Activated CD8-positive, alpha-beta memory T cell treated with anti-CD3 and anti-CD28 coated beads, Interleukin-2, amount 10 ng/mL, durations not matched to agents 7 days and 5 days (primary cell): ENCODE measurements at places on chromosomes 7 and 10. TPM values are rescaled to one million over a fixed set of nuclear protein-coding genes. Genes with fewer than 3 reads are reported as not detected.

The FASTK gene
- total RNA-seq: 79.5 TPM

The SFRP4 gene
- total RNA-seq: not detected

The RBM48 gene
- 18.5 TPM for total RNA-seq

The CACNB2 gene
- not detected for total RNA-seq

The CRTAC1 gene
- total RNA-seq: not detected

The SSC4D gene
- total RNA-seq: 0.23 TPM

DNA sequence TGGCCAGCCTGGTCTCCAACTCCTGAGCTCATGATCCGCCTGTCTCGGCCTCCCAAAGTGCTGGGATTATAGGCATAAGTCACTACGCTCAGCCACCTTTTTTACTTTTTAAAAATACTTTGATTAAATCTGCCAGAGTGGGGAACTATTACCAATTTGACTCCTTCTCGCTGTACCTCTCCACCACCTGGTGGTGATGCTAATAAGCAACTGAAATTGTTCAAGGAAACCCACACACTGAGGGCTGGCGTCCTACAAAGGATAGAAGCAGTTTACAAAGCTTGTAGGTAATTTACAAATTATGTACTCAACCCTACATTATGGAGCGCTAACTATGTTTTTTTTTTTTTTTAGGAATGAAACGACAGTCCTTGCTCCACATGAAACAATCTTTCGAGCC is 111.1 kb downstream of the CPED1 start:
- no peak for DNase-seq

DNA sequence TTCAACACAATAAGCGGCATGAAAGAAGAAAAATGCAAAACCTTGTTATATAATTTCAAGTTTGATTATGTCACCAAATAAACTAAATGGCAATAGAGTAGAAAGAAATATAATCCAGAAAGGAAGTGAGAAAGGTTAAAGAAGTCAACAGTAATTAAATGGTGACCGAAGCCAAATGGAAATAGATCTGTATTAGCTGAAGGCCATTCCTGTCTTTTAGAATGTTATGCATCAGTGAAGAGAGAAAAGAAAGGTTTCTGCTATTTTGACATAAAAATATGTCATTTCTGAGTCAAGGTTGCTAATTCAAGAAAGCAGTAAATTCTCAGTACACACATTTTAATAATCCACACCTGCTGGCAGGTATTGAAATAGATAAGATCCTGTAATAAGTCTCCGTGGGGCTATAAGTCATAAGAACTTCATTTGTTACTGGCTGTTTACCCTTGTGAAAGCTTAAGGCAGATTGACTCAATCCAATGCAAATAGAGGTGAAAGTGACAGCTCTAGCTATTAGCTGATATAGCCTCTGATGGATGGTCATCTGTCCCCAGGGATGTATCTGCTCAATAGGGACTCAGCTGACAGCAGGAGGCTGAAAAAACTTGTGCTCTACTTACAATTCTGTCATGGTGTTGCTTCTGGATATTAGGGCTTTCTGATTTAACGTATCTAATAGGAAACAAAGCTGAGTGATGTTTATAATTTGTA is 152.1 kb downstream of the FZD1 start:
- no peak for DNase-seq

DNA sequence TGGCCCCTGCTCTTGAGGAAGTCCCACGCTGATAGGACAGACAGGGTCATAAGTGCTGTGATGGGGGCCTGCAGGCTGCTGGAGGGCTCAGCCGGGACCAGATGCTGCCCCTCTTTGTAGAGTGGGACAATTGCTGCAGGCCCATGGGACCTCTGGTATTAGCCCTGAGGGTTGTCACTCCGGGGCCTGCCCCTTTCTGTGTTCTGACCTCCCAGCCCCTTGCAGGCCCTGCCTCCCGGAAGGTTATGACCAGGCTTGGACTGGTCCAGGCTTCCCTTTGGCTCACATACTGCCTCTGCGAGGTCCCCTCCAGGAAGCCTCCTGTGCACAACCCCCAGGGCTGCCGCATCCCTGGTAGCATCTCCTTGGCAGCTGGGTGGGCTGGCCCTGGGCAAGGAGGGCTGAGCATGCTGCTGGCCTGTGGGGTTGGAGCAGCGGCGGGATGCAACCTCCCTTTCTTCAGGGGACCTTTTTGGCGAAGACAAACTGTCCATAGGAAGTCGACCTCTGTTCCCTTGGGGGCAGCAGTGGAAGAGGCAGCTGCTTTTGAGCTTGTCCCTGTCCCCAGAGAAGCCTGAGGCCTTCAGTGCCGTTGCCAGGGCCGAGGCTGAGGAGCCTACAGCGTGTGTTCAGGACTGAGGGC is 8.8 kb downstream of the LIMK1 start:
- DNase-seq: no peak

GRCh38 chr7:7812112-7812511 is 93.7 kb upstream of the RPA3 start:
- DNase-seq: no peak

- DNase-seq: no peak
Measured at GRCh38 chr7:113289140-113289740, 170.9 kb upstream of the SMIM30 start.

DNA sequence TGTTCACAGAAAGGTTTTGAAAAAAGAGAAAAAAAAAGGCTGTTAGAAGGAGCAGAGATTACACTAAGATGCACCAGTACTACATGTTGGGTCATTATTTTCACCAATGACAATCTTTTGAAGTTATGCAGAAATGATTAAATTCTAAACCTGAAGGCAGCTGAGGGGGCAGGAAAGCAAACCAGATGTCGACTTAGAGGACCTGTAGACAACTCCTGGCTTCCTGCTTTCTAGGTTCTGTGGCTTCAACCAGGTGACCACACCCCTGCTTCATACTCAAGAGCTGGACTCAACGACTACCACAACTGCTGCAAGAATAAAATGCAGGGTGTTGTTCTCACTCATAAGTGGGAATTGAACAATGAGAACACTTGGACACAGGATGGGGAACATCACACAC is 30.0 kb downstream of the MYOF start:
- DNase-seq: peak; percentile 79

- no peak for DNase-seq
Measured at GRCh38 chr7:6558837-6559236, 7.6 kb upstream of the GRID2IP start.

DNA sequence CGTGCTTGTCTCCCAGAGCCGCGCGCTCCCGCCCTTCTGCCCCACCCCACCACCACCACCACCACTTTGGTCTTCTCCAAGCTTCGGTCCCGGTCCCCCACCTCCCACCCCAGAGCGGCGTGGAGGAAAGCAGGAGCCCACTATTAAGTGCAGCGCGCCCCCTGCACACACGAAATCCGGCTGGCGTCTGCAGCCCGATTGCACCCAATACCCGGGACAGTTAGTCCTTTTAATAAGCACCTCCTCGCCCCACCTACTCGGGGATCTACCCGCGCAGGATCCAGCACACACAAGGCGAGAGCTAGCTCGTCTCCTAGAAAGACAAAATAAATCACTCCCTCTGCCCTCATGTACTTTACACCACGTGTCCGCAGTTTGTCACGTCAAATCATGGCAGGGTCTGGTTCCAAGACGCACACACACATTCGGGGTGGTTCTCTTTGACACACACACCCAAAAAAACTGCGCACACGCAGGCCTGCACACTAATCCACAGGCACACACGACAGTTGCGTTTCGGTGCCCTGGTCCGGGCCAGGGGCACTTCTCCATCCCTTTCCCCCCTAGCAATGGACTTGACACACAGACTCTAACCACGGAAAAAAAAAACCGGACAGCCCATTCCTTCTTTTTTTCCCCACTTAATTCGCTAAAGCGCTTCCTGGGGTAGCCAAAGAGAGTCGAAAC is 1.6 kb downstream of the SFMBT2 start:
- peak; percentile 75 for DNase-seq

- DNase-seq: no peak
Measured at GRCh38 chr7:96198047-96198636, 123.8 kb downstream of the SLC25A13 start.

DNA sequence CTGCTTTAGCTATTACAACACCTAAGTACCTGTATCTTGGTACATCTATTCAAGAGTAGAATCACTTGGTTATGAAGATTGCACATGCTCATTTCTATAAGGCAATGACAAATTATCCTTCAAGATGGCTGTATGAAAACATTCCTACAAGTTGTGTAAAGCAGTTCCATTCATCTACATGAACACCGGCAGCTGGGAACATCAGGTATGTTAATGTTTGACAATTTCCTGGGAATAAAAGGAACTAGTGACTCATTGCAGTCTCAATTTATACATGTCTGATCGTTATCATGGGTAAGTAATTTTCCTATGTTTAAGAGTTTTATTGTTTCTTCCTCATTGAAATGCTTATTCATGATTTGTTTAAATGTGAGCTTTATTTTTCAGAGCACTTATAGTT is 203.2 kb upstream of the SEMA3E start:
- DNase-seq: no peak

DNA sequence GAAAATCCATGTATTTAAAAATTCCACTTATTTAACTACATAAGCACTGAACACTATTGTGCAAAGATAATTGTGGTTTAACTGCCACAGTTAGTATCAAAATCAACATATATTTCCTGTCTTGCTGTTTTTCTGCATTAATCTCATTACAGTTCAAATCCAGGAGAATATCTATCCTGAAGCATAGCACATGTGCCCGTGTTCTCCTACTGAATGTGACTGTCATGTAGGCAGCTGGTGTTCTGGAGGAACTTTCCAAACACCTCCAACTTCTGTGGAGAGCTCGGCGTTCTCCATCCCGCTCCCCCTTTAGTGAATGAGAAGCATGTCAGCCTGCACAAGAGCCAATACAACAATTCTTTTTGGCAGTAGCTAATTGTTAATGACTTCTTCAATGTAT is 76.4 kb upstream of the IKZF1 start:
- no peak for DNase-seq

DNA sequence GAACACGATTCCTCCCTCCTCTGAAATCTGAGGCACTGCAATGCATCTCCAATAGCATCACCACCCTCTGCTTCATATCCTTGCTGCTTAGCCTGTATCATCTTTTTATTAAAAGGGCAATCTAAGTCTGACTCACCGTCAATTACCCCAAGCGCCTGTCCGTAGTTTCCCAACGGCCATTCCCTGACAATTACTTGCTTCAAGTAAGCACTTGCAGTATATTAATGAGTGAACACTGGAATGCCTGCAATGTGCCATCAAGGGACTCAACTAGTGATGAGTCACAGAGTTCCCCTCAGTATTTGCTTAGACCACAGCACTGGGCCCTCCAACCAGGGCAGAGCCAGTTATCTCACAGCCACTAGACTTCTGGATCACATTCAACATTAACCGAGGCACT is 19.5 kb upstream of the PPP1R3C start:
- DNase-seq: no peak

DNA sequence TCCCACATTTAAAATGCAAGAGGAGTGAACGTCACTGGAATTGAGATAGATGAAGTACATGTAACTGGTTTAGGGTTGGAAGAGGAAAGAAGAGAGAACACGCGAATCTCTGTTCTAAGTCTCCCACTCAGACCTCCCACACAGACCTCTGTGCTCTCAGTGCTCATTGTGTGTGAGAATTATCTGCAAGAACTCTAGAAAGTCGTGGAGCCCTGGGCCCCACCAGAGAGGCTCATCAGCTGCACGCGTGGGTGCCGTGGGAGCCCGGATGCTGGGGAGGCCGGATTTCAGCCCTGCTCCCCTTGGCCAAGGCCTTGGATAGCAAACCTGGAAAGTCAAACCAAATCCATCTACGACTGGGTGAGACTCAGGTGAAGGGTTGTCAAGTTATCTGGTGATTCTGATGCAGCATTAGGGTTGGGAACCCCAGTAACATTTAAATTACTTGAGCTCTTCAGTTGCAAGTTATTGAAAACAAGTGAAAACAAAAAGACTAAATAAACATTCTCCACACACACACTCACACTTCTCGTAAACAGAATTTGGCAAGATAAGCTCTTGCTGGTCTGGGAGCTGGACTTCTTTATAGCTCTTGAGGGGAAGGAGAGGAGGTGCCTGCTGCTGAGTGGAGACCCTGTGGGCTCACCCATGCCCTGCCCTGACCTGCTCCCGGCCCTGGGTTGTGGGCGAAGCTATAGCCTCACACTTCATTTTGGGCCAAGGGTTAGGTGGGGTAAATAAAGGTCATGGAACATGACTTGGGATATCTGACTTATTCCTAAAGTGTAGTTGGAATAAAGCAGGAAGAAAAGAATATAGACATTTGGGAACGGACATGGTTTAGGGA is 250.3 kb downstream of the ADARB2 start:
- DNase-seq: no peak
